Activated CD4-positive, alpha-beta T cell treated with anti-CD3 and anti-CD28 coated beads for 24 hours (primary cell): ENCODE measurements at places on chromosomes 1 and 21.

DNA sequence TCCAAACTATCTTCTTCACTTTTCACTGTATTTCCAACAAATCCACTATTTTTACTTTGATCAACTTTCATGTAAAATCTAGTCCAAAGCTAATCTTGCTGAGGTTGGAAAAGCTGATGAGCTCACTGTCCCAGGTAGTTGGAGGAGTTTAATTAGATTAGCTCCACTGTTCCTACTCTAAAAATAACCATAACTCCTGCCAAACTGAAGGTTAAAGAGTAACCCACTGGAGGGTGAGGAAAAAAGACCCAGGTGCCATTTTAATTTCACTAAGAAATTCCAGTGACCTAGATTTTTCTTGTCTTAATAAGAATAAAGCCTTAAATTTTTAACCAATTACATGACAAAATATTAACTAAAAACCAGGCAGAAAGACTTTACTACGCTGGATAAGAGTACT is 15.3 kb downstream of the DCAF8 start:
- no peak for DNase-seq

- no peak for DNase-seq
Observed at GRCh38 chr1:79726911-79727310, 720.4 kb upstream of the ADGRL4 start.

GRCh38 chr1:20787840-20788795 is 1.0 kb upstream of the HP1BP3 start:
- no peak for DNase-seq

GRCh38 chr1:162265983-162266382 is 110.7 kb downstream of the SPATA46 start:
- no peak for DNase-seq

GRCh38 chr1:85546748-85547147 is 33.8 kb upstream of the CCN1 start:
- no peak for DNase-seq

DNA sequence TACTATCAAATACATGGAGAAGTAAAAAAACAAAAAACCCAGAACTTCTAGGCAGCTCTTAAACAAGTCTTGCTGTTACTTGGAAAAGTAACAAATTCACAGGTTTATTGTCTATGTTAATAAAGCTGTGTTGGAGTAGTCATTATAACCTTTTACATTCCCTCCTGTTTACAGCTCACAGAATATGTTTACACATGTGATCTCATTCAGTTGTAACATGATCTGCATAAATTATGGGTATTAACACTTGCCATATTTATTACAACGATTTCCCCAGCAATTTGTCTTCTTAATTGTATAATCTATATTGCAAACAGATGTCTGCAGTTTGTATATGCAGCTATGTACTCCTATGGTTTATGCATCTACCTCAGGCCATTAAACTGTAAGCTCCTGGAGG is 28.6 kb downstream of the ERG start:
- no peak for DNase-seq
